Left ventricle myocardium inferior (tissue), 1 donor: ENCODE measurements at places on chromosomes 13 and 19.

- no peak overlapping the region for H3K4me3 ChIP-seq
- no peak for DNase-seq
- no peaks in the 10 kb centered on the region for H3K4me1 ChIP-seq
- H3K27me3 ChIP-seq, result no peaks in the 10 kb centered on the region
- H3K27ac ChIP-seq, result no peak overlapping the region
- peaks cover 20% of the 10 kb centered on the region for H3K36me3 ChIP-seq
These were observed 38.7 kb downstream of the KCTD4 start for GRCh38 chr13:45162194-45162593.

DNA sequence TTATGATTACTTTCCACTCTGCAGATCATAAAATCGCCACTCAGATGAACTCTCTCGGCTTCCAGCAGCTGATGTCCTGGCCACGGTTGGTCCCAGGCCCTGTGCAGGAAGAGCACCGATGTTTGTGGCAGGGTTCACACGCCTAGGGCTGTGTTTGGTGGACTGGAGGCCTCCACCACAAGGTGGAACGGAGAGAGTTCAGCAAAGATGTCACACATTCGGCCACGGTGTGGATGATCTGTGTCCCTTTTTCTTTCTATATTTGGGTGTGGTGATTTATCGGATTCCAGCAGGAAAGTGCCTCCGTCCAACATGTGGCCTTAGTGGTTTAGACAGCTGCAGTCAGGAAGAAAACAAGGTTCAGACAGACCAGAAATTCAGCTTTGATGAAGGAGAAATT, 521 bp upstream of the SHISA2 start:
- peak overlapping the region; percentile 65 for H3K4me3 ChIP-seq
- DNase-seq, result no peak
- peak overlapping the region; percentile 22 for H3K27ac ChIP-seq
- H3K4me1 ChIP-seq, result peaks cover 27% of the 10 kb centered on the region

DNA sequence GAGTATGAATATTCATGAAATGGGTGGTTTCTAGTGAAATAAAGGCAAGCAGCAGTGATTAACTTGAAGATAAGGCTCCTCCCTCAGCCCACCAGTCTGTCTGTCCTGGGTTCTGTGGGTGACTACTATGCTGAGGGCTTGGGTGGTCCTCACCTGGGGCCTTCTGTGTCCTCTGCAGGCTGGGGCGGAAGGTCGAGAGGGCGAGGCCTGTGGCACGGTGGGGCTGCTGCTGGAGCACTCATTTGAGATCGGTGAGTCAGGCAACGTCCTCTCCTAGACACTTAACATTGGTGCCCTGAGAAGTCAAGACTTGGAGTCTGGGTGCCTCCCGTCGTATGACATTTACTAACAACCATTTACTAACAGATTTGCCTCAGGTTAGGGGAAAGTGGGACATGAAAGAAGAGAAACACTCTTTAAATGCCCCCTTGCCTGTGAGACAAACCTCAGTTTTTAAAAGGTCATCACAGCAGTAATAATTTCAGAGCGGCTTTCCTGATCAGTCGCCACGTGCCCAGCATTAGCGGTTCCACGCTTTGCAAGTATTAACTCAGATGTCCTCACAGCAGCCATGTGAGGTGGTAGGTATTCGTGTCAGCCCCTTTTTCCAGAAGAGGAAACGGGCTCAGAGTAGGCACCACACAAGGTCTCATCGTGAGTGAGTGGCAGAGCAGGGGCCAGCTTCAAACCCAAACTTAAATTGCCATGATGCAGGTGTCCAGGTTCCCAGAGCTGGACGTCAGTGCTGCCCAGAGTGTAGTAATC, 1.3 kb upstream of the GARIN5A start:
- H3K4me1 ChIP-seq, result peaks cover 36% of the 10 kb centered on the region
- peak overlapping the region; percentile 73 for H3K4me3 ChIP-seq
- peaks cover 45% of the 10 kb centered on the region for H3K36me3 ChIP-seq

- no peaks in the 10 kb centered on the region for H3K27me3 ChIP-seq
- H3K4me3 ChIP-seq, result no peak overlapping the region
- no peaks in the 10 kb centered on the region for H3K4me1 ChIP-seq
- H3K36me3 ChIP-seq, result no peaks in the 10 kb centered on the region
- H3K27ac ChIP-seq, result no peak overlapping the region
These were observed 41.3 kb upstream of the IPO5 start for GRCh38 chr13:97912139-97912535.

DNA sequence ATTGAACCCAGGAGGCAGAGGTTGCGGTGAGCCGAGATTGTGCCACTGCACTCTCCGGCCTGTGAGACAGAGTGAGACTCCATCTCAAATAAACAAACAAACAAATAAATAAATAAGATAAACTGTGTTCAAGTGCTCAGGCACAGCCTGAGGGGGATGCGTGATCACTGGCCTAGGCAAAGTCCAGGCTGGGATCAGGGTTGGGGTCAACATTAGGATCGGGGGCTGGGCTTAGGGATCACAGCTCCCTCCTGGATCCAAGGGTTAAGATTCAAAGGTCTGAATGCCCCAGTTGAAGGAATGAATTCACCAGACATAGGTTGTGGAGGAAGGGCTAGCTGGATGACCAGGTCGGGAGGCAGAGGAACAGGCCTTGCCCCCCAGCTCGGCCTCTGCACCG, 1.9 kb upstream of the EXOC3L2 start:
- no peaks in the 10 kb centered on the region for H3K27me3 ChIP-seq
- H3K4me1 ChIP-seq, result peaks cover 52% of the 10 kb centered on the region
- no peaks in the 10 kb centered on the region for H3K36me3 ChIP-seq

- no peak for DNase-seq
- H3K4me1 ChIP-seq, result peaks cover 87% of the 10 kb centered on the region
- peak overlapping the region; percentile 98 for H3K27ac ChIP-seq
- peak overlapping the region; percentile 20 for H3K4me3 ChIP-seq
- H3K36me3 ChIP-seq, result peaks cover 1% of the 10 kb centered on the region
- H3K27me3 ChIP-seq, result no peaks in the 10 kb centered on the region
These were observed 3.6 kb upstream of the BCL3 start for GRCh38 chr19:44744871-44745332.

GRCh38 chr19:50039968-50040367, 14.2 kb downstream of the ZNF473 start:
- peaks cover 94% of the 10 kb centered on the region for H3K36me3 ChIP-seq
- no peak overlapping the region for H3K4me3 ChIP-seq
- H3K4me1 ChIP-seq, result no peaks in the 10 kb centered on the region
- H3K27me3 ChIP-seq, result no peaks in the 10 kb centered on the region
- H3K27ac ChIP-seq, result no peak overlapping the region

GRCh38 chr13:76163761-76164160, 527.6 kb downstream of the LMO7 start:
- H3K4me1 ChIP-seq, result peaks cover 18% of the 10 kb centered on the region
- H3K27ac ChIP-seq, result no peak overlapping the region
- H3K27me3 ChIP-seq, result no peaks in the 10 kb centered on the region
- DNase-seq, result no peak
- H3K36me3 ChIP-seq, result no peaks in the 10 kb centered on the region

- no peak overlapping the region for H3K4me3 ChIP-seq
- no peak for DNase-seq
- peaks cover 21% of the 10 kb centered on the region for H3K4me1 ChIP-seq
- no peaks in the 10 kb centered on the region for H3K36me3 ChIP-seq
These were observed 166.9 kb downstream of the DLEU7 start for GRCh38 chr13:50676602-50677001.

DNA sequence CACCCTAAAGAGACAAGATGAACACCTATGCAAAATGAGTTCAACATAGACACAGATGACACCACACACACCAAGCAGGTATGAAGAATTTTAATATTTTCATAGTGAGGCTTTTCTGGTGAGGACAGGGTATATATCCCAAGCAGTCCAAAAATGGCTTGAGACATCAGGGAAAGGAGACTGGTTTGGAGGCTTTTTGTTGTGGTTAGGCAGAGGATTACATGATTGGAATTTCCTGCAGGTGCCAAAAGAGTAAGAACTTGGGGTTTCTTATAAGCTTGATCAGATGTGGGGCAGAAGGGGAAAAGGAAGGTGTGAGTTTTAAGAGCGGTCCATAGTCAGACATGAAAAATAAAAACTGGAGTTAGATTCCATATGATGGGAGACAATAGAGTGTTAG, 420.8 kb upstream of the SLITRK1 start:
- no peak for DNase-seq
- H3K27me3 ChIP-seq, result no peaks in the 10 kb centered on the region
- H3K36me3 ChIP-seq, result no peaks in the 10 kb centered on the region
- H3K27ac ChIP-seq, result no peak overlapping the region

DNA sequence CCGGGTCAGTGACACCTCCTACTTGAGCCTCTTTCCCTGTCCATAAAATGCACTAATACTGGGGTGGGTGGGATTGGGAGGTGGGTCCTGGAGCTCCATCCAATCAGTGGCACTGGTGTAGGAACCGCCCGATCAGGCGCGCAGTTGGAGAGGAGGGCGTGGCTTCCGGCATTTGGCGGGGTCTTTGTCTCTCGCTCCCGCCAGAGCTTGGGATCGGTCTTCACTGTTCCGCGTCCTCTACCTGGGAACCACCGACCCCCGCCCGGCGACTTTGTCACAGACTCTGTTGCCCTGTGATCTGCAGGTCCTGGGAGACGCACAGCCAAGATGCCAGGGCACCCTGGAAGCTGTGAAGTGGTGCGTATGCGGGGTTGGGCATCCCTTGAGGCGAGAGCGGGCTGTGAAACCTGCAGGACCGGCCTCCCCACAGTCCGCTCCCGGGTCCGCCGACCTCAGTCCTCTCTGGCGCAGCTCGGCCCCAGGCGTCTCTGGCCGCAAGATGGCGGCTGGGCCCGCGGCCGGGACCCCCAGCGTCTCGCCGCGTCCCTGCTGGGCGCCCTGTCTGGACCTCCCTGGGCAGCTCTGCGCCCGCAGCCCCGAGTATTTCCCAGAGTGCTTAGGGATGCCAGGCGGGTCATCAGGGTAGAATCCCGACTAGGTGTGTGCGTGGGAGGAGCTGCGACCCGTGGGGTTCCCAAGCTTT, 41.6 kb upstream of the ZNF730 start:
- H3K4me1 ChIP-seq, result peaks cover 25% of the 10 kb centered on the region
- peak; percentile 57 for DNase-seq
- H3K27me3 ChIP-seq, result peaks cover 42% of the 10 kb centered on the region

- no peaks in the 10 kb centered on the region for H3K4me1 ChIP-seq
- DNase-seq, result no peak
- no peak overlapping the region for H3K4me3 ChIP-seq
- no peaks in the 10 kb centered on the region for H3K36me3 ChIP-seq
These were observed 629.1 kb downstream of the LIG4 start for GRCh38 chr13:107586216-107586615.

DNA sequence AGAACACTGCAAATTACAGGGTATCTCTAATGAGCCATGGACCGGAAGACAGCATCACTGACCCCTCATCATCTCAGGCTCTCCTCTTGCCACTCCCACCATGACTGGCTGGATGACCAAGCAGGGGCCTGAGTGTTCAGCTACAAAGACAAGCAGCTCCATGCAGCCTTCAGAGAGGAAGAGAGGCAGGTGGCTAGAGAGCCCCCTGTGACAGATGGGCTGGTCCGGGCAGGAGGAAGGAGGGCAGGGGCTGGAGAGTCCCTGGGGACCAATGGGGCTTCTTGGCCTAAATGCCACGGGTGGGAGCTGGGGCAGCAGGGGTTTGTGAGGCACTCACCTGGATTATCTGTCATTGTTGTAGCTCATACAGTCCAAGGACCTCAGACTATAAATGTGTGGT, 12.8 kb upstream of the RASA3 start:
- H3K4me3 ChIP-seq, result no peak overlapping the region
- H3K27ac ChIP-seq, result no peak overlapping the region
- no peak for DNase-seq
